ENCODE measurements at places on chromosomes 3 and 15.

- DNase-seq: no peak
Measured at GRCh38 chr15:39430389-39430788, 150.5 kb upstream of the THBS1 start.

DNA sequence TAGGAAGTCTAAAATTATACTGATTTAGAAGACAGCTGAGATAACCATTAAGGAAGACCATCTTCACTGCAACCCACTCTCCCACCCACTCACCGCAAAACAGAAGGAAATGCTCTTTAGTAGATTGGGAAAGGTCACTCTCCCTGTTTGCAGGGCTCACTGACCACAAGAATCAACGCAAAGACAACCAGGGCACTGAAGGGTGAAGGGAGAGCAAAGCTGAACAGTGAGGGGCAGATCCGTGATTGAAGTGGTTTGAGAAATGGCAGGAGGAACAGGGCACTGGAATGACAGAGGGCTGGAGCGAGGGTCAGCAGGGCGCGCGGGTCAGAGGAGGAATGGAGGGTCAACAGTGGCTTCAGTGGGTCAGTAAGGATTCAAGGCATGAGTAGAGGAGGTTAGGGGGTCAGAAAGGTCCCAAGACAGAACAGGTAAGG lies 520 bp downstream of the MESD start:
- DNase-seq: no peak

DNA sequence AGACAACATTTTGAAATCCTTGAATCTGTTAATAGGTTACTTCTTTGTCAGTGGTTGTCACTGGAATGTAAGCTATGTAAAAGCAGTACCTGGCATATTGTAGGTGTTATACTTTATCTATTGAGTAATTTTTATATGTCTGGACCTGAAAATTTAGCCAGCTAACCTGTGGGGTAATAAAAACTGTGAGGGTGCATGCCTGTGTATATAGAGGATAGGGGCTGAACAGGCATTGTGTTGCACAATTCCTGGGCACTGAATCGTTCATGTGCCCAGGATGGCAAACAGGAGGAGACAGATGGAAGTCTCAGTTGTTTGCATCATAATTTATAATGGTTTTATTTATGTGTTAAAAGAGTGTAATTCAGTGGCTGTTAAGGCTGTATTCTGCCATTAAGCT lies 67.1 kb downstream of the ARMC8 start:
- DNase-seq: no peak

DNA sequence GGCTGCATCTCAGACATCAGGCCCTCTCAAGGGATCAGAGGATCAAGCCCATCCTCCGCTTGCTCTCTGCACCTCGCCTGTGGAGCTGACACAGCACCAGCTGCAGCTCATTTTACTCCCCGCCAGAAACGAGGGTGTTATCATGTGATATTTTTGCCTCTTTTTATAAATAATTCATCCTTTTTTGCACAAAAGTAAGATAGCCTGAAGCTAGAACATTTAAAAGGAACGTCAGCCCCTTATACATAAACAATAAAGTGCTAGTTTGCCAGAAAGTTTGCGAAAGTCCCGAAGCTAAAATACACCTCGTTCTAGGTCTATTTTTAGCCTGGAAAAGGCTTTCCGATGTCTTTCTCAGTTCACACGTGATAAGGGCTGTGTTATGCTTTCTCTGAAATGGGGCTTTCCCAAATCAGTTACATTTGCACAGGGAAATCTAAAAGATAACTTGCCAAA lies 9.6 kb upstream of the FAM174B start:
- DNase-seq: no peak

DNA sequence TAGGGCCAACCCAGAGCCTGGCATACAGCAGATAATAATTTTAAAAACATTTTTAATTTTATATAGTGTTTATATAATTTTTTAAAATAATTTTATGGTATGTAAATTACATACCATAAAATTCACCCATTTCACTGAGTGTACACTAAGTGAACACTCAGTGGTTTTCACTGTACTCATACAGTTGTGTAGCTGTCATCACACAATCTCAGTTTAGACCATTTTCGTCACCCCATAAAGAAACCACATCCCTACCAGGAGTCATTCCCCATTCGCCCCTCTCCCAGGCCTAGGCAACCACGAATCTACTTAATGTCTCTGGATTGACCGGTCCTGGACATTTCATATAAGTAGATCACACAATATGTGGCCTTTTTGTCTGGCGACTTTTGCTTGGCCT lies 10.2 kb downstream of the EEFSEC start:
- DNase-seq: no peak

- no peak for DNase-seq
Measured at GRCh38 chr3:98513091-98513511, 9.6 kb downstream of the CLDND1 start.

- no peak for DNase-seq
Measured at GRCh38 chr3:53817211-53817610, 29.0 kb downstream of the CHDH start.

DNA sequence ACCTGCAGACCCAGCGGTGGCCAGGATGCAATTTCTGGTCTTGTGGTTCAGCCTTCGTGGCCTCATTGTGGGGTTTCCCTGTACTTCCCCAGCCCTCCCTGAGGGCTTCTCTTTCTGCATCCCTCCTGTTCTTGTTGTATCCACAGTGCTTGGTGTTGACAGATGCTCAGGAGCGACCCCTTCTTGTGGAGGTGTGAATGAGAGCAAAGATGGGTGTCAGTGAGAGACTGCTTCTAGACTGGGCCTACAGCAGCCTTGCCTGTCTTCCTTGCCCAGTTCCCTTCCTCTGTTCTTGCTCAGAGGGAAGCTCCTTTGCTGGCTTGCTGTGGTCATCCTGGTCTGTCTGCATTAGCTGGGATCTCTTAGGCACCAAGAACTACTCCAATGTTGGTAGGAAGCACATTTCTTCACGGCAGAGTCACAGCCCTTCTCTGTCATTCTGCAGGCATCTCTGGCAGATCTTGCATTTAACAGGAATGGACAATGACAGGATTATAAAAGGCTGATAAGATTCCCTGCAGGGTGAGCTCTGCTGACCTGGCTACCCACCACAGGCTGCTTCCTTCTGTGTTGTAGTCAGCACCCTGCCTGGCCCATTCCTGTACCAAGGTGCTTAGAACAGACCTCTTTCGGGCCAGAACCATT lies 317.8 kb upstream of the C2CD4B start:
- DNase-seq: no peak

DNA sequence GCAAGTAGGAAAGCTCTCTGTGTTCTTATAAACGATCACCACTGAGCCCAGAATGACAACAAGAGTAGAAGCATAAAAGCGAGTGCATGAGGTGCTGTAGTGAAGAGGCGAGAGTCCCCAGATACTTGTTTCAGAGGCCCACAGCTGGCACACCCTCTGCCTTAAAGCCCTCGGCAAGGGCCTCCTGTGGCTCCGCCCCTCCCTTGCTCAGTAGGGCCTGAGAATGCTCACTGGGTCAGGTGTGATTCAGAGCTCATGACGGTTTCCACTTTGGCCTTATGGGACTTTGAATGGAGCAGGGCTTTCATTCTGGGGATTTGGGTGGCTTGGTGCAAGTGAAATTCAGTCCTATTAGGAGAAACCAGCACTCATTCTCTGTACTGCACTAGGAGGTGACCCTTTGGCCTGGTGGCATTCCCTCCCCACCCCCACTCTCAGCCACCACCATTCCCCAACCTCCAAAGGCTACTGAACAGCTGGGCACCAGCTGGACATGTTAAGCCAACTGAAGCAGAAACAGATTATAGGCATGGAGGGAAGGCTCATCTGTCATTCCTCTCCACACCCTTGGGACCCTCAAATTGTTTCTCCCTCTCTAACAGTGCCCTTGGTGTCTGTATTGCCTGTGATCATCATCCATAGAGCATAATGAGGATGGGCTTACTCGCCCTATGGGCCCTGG lies 109.6 kb upstream of the CTDSPL start:
- DNase-seq: no peak

DNA sequence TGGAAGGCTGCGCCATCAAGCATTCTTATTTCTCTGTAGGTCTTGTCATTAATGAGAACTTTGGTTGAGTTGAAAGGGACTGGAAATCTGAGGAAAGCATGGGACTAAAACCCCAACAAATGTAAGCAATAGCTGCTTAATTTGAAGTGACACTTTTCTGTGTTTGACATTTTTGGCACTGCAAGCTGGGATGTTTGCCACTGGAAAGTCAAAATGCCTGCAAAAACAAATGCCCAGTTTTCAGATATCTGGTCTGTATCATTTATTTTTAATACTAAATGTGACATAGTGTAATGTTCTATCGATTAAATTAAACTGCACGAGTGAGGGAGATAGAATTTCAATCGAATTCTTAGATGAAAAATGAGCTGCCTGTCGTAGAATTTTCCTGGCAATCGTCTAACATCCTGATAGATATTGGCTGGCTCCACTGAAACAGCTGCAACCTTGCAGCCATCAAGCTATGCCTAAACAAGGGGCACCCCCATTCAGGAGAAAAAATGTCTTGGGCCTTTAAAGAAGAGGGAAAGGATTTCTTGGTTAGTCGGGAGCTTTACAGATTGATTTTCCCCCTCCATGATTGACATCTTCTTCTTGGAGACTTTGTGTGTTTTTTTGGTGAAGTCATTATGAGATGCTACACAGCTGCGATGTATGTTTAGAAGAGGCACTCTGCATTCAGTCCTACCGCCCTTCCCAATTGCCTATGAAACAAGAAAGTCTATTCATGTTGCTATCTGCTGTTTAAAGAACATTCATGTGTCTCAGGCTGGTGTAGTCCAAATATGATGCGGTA lies 316.7 kb upstream of the TBL1XR1 start:
- DNase-seq: no peak

DNA sequence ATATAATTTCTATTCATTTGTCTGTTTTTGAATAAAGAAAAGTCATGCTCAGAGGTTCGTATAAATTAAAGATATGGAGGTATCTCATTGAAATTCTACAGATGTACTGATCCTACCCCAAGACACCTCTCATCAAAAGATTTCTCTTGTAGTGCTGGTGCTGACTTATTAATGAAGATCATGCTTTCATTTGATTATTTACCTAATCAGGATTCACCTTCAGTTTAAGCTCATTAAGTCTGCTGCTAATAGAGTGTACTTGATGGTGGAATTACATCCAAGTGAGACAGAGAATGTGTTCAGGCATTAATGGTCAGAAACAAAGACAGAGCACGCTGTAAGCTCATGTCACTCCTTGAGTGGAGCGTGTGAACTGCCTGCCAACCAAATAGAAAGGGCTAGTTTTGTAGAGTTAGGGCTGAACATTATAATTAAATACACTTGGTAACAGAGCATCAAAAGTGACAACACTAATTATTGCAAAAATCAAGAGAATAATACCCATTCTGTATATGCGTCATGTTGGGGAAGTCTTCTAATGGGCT lies 45.5 kb downstream of the KBTBD12 start:
- DNase-seq: no peak

DNA sequence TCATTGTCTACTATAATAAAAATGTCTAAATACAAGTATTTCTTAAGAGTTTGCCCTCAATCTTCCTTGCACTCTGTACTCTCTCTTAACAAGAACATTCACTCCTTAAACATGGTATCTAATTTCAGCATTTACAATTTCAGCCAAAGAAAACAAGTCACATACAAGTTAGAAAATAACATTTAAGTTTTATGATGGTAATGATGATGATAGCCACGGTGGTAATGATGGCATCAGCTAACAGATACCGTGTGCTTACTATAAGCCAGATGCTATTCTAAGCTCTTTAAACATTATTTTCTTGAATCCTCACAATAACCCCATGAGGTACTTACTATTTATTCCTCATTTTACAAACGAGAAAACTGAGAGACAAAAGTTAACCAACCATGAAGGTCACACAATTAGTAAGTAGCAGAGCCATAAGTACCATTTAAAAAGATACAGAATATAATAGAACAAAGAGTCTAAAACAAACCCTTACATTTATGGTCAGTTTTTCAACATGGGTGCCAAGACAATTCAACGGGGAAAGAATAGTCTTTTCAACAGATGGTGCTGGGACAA lies 7.4 kb downstream of the SPICE1 start:
- no peak for DNase-seq

DNA sequence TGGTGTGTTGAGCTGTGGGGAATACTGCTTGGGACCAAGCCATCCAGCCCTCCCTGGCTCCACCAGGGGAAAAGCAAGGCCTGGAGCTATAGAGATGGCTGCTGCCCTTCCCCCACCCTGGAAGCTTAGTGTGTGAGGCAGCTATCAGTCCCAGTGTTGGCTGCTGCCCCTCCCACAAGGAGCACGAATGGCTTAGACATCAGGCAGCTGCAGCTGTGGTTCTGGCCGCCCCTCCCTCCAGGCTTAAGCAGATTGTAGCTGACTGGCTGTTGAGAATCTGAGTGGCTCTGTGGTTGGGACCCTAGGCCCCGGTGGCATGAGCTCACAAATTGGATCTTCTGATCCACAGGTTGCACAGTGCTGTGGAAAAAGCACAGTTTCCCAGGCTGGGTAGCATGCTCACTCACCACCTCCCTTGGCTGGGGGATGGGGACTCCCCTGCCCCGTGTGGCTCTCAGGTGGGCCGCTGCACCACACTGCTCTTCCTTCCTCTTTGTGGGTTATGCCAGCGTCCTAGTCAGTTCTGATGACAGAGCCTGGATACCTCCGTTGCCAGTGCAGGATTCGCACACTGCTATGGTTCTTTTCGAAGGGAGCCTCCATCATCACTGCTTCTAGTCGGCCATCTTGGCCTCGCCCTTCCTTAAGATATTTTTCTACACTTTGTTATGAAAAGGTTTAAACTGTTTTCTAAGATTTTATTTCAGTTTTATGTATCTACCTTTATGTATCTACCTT lies 21.2 kb upstream of the SUCNR1 start:
- no peak for DNase-seq

GRCh38 chr3:119817583-119818363 lies 35.9 kb downstream of the NR1I2 start:
- no peak for DNase-seq

- no peak for DNase-seq
Measured at GRCh38 chr3:134463676-134464063, 22.1 kb downstream of the ANAPC13 start.

- DNase-seq: no peak
Measured at GRCh38 chr3:170751083-170751898, 118.7 kb downstream of the RPL22L1 start.

Data from activated CD4-positive, alpha-beta T cell treated with anti-CD3 and anti-CD28 coated beads, Interleukin-2, amount 50 U/mL, for 1 hour (primary cell).